ENCODE measurements at places on chromosomes 7 and 10.

GRCh38 chr7:22230238-22230637 lies 126.7 kb downstream of the RAPGEF5 start:
- DNase-seq: no peak

- no peak for DNase-seq
Measured at GRCh38 chr7:151286148-151286547, 37.7 kb upstream of the SMARCD3 start.

GRCh38 chr7:144910411-144910810 lies 74.6 kb upstream of the TPK1 start:
- no peak for DNase-seq

DNA sequence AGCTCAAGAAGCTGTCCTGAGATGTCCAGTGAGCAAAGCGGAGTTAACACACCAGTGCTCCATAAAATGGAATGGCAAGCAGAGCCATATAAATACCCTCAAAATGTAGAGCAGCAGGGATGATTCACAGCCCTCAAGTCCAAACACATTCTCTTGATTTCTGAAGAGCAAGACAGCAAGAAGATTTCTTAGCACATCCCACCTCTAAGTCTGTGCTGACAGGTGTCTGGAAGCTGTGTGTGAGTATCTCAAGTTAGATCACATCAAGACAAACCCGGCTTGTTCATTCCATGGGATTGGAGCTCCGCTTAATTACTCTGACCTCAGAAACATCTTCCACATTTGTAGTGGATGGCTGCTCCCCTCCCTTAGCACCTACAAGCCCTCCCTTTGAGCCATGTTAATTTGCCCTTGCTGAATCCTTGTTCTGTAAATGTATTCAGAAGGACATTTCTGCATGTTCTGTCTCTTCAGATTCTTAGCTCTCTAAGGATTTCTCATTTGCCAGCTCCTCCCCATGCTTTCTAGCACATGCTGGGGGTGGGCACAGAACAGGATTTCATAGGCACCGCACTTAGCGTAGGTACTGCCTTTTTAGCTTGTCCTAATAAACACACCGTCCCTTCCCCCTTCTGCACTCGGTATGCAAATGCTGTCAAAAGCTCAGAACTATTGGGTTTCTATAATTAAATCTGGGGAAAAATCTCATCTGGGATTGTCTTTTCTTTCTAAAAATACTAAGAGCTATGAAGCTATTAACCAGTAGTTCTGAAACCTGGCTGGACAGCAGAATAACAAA lies 112.7 kb downstream of the CPXM2 start:
- DNase-seq: no peak

GRCh38 chr10:89640241-89640640 lies 4.8 kb downstream of the PANK1 start:
- no peak for DNase-seq

DNA sequence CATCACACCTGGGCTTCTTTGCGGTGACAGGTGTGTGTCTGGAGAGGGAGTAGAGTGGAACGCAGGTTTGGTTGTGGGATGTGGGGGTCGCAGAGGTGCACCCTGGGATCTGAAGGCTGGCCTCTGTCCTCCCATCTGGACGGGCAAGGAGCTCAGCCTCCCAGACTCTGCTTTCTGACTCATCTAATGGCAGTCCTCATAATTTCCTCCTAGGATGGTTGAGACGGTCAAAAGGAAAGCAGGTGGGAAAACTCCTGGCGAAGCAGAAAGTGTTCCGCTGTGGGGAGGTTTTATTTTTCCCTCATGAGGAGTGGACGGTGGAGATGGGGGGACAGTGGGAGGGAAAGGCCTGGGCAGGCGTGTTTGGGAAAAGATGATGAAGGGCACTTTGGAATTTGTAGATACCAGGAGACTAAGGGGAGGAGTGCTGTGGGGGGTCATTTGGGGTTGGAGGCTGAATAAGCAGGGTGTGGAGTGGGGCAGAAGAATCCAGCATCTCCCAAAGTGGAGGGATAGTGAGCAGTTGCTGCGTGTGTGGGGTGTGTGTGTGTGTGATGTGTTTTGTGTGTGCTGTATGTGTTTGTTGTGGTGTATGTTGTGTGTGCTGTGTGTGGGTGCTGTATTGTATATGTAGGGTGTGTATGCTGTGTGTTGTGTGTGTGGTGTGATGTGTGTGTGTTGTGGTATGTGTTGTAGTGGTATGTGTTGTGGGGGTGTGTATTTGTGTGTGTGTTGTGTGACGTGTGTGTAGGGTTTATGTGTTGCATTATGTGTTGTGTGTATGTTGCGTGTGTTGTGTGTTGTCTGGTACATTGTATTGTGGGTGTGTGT lies 97.2 kb upstream of the PODXL start:
- DNase-seq: no peak
